ENCODE measurements at places on chromosomes 12 and 14. TPM values are rescaled to one million over a fixed set of nuclear protein-coding genes. Genes with fewer than 3 reads are reported as not detected.

- no peak for DNase-seq
Measured at GRCh38 chr14:20775901-20776300, 5.2 kb upstream of the RNASE6 start.

- DNase-seq: no peak
Measured at GRCh38 chr14:36424478-36425102, 95.4 kb downstream of the NKX2-1 start.

DNA sequence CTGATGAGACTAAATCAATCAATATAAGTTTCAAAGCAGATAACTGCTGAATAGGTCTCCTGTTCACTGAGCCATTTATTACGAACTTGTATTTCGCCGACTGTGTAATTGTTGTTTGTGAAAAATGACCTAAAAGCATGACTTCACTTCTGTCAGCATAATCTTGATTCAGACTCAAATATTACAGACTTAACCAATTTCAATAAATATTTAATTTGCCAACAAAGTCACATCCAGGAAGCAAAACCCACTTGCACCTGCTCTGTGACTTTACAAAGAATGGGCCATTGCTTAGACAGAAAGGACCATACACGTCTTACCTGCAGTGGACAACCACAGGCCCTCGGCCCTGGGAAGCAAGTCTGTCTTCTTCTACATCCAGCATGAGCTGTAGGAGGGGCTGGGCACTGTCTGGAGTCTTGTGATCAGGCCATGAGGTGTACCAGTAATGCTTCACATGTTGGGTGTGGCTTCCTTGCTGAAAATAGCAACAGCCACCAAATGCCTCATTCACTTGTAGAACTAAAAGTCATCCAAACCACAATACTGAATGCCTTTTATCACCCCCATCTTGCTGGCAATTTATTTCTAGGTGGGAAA lies 23.5 kb upstream of the PTPRB start:
- DNase-seq: peak; percentile 96

GRCh38 chr12:132558861-132559623 lies 51.3 kb downstream of the LRCOL1 start:
- DNase-seq: no peak

GRCh38 chr12:26318661-26319068 lies 123.3 kb downstream of the SSPN start:
- DNase-seq: peak; percentile 73

DNA sequence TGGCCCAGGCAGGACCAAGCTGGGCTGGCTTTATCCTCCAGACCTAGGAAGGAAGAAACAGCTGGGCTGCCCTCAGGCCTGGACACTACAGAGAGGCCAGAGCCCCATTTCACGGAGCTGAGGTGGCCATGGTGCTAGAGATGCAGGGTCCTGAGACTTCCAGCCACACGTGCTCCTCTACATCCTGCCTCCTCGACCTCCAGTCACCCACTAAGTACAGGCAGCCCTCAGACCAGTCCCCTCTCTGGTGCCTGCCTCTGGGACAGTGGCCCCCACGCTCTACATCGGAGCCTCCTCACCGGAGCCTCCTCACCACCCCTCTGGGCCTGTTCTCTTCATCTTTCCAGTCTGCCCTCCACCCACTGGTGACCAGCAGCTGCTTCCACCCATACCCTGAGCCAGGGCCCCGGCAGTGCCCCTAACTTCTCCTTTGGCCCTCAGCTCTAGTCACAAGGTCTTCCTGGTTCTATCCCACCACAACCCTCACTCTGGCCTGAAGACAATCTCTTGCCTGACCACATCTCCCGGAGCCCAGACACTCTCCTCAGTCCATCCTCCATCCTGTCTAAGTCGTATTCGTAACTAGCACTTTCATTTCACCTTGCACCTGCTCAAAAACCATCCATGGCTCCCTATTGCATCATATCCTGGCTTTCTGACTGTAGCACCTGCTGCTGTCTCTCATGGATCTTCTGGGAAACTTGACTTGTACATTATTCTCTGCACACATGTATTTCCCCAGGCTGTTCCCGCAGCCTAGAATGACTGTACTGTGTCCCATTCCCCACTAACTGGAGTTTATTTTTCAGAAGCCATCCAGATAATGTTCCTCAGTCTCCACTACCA lies 43.9 kb downstream of the DIO3 start:
- DNase-seq: no peak

GRCh38 chr12:108646600-108647579 lies 13.2 kb upstream of the SELPLG start:
- no peak for DNase-seq

DNA sequence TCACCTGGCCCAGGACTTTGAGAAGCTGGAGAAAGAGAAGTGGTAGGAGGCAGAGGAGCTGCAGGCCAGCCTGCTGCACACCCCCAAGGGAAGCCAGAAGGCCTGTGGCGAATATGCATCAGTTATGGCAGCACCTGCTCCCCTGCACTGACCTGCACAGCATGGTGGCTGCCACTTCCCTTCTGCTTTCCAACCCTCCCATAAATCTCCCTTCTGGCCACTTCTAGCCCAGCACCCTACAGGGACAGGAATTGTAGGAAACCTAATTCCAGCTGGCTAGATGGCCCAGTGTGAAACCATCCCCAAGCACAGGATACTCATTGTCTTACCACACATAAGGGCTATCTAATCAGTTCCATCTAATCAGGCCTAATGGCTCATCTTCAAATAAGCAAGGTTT lies 136.3 kb downstream of the TBX3 start:
- no peak for DNase-seq

- DNase-seq: no peak
Measured at GRCh38 chr12:24494401-24494800, 454.5 kb downstream of the BCAT1 start.

- no peak for DNase-seq
Measured at GRCh38 chr12:53254816-53255545, 13.1 kb upstream of the ESPL1 start.

The DEPDC4 gene
- total RNA-seq: 0.20 TPM

The RAD9B gene
- total RNA-seq: 0.40 TPM

The MEG3 gene
- total RNA-seq: 4.8 TPM

The ANKRD9 gene
- 5.8 TPM for total RNA-seq

The ZFYVE26 gene
- 13.1 TPM for total RNA-seq

The LGR5 gene
- total RNA-seq: not detected

The MAP4K5 gene
- 30.9 TPM for total RNA-seq

The ARHGDIB gene
- total RNA-seq: 93.7 TPM

Data from lung microvascular endothelial cell (primary cell).